ENCODE measurements at places on chromosomes 3 and 15. TPM values are rescaled to one million over a fixed set of nuclear protein-coding genes. Genes with fewer than 3 reads are reported as not detected.

LMCD1 gene
- total RNA-seq = 2.9 TPM

SERF2 gene
- 469 TPM for total RNA-seq

FMN1 gene
- total RNA-seq = 26.4 TPM

CCR9 gene
- not detected for total RNA-seq

HYAL1 gene
- total RNA-seq = 2.7 TPM

CCDC54 gene
- not detected for total RNA-seq

FBXO40 gene
- not detected for total RNA-seq

SMCO1 gene
- not detected for total RNA-seq

AMT gene
- 4.4 TPM for total RNA-seq

TMEM207 gene
- total RNA-seq = not detected

CCR8 gene
- total RNA-seq = not detected

GHSR gene
- total RNA-seq = not detected

SPATA12 gene
- total RNA-seq = not detected

LMAN1L gene
- total RNA-seq = not detected

MUSTN1 gene
- not detected for total RNA-seq

CIDEC gene
- total RNA-seq = not detected

AADAC gene
- total RNA-seq = 0.09 TPM

MYLK gene
- total RNA-seq = 524 TPM

UBP1 gene
- 33.6 TPM for total RNA-seq

FANCD2 gene
- total RNA-seq = 3.6 TPM

PPM1L gene
- 0.69 TPM for total RNA-seq

DISP2 gene
- 0.16 TPM for total RNA-seq

COLQ gene
- total RNA-seq = 0.43 TPM
